ENCODE measurements at places on chromosomes 6 and 20. TPM values are rescaled to one million over a fixed set of nuclear protein-coding genes. Genes with fewer than 3 reads are reported as not detected.

- DNase-seq = no peak
These were observed 207.9 kb upstream of the SULF2 start for GRCh38 chr20:47993035-47993755.

- DNase-seq = no peak
These were observed 66.4 kb downstream of the ZNF217 start for GRCh38 chr20:53527196-53527595.

GRCh38 chr6:43383021-43383667 lies 13.7 kb upstream of the ZNF318 start:
- DNase-seq = no peak

- DNase-seq = no peak
These were observed 27.8 kb upstream of the CENPW start for GRCh38 chr6:126312013-126312665.

- DNase-seq = no peak
These were observed 274.1 kb downstream of the TFAP2A start for GRCh38 chr6:10140824-10141223.

DNA sequence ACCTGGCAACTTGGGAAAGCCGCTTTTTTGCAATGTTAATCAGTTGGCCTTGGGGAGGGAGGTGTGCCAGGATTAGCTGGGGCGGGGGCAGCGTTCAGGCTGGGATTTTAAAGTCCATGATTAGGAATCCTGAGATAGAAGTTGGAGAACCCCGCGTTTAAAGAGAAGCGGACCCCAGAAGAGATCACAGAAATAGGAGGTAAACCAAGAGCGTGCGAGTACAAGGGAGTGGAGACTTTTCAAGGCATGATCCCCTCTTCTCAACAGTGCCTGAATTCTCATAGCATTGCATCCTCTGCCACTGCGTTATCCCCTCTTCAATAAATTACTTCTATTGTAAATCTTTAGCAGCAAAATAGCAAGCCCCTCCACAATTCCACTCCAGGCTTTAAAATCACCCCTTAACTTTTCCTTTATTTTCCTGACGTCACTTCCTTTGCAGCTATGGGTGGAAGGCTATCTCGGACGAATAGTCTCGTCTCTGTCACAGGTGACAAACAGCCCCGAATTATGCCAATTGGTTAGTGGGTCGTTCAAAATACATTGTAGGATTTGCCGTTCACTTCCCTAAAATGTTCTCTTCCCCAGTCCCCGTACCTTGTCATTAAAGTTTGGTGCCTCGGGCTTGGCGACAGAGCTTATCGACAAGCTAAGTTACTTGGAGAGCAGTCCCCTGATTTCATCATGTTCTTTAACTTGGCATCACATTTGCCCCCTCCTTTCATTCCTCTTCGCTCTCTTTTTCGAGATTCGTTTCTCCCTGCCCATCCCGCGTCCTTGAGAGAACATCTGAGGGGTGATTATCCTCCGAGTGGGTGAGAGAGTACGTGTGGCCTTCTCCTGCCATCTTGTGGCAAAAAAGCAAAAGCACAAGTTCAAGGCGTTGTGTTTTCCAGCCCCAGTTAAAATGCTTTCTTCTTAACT lies 17.1 kb downstream of the OR2B2 start:
- peak; percentile 91 for DNase-seq

- no peak for DNase-seq
These were observed 3.2 kb downstream of the SLC22A7 start for GRCh38 chr6:43301081-43301870.

GRCh38 chr20:44648068-44648467 lies 3.4 kb downstream of the ADA start:
- DNase-seq = no peak

DNA sequence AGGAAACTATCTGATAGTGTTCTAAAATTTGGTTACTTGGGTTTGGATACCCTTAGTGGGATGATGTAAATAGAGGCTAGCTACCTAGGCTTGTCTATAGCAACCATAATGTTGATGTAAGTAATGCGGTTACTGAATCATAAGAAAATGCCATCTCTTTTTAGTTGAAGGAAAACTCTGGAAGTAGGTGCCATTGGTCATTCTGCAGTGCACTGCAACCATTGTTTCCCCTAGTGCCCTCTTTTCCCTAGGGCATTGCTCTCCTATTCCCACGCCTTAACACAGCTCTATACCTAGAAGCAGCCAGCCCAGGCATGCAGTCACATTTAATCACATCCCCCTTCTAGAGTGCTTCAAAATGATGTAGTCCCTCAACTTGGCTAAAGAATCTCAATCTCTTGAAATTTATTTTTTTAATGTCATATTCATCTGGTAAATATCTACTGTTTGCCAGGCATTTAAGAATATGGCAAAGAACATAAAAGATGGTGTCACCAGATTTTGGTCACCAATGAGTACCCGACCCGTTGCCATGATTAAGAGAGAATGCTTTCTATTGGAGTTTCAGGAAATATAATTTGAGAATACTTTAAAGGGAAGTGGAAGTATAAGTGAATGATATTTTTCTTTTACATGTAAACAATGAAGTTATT lies 10.4 kb downstream of the LOC128125822 start:
- no peak for DNase-seq

- no peak for DNase-seq
These were observed 24.2 kb downstream of the NEDD9 start for GRCh38 chr6:11208267-11208666.

GRCh38 chr6:113873043-113873667 lies 16.0 kb downstream of the MARCKS start:
- peak; percentile 23 for DNase-seq

- DNase-seq = no peak
These were observed 106.6 kb downstream of the ADGRG6 start for GRCh38 chr6:142408409-142408808.

- DNase-seq = no peak
These were observed 979.7 kb downstream of the TBC1D32 start for GRCh38 chr6:120354452-120355098.

DNA sequence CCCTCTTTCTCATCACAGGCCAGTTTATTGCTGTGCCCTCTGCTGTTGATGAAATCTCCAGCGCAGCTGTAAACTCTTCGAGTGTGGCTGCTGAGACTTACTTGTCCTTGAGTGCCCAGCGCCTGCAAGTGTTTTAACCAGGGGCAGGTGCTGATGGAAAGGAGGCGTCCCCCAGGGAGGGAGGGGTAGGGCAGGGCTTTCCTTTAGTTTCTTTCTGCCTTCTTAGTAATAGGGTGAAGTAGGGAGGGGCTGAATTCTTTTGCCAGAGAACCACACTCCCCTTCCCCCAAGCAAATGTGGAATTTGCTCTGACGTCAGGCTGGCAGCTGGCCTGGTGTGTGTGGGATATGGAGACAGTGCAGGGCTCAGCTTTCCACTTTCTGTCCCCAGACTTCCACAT lies 61.2 kb downstream of the IGF2R start:
- DNase-seq = no peak

DNA sequence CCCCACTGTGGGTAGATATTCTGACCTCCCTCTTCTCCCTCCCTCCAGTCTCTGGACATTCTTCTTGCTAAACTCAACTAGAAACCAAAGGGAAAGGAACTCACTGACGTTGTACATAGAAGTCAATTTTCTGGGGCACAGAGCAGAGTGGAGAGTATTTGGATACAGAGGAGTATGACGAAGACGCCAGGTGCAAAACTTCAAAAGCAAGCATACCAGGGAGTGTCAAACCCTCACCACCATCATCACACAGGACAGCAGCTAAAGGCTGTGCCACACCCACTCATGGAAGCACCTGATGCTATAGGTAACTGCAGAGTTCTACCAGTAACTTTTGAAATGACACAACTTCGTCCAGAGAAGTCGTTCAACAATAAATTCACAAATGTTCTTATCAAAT lies 64.8 kb downstream of the FYN start:
- DNase-seq = no peak

DNA sequence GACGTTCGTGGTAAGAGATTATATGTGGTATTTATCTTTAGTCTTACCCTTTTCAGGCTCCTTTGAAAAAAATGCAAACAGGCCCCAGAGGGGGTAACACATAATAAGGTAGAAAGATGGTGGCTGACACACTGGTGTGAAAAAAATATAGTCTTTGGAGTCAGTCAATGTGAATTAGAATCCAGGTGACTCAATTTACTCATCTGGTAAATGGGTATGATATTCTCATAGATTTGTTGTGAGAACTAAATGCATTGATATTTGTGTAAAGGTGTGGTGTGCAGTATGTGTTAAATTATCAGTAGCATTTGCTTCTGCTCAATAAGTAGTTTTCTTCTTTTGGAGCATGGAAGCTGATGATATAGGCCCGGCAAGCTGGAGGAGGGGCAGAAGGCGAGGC lies 25.7 kb downstream of the CD83 start:
- no peak for DNase-seq

DNA sequence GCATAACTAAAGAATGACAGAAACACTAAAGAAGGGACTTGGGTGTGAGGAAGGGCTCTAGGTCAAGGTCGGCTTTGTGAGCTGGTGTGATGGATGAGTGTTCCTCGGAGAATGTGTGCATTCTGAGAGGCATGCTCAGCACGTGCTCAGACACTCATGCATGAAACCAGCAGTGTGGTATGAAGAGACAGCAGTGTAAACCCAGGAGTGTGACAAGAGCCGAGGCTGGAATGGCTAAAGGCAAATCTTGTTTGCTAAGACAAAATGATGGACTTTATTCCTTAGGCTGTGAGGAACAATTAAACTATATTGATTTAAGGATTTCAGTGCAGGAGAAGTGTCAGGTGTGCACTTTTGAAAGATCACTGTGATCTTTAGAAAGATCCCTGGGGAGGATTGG lies 107.4 kb upstream of the MAP7 start:
- DNase-seq = no peak

GRCh38 chr6:150322466-150322871 lies 46.3 kb upstream of the IYD start:
- no peak for DNase-seq

DNA sequence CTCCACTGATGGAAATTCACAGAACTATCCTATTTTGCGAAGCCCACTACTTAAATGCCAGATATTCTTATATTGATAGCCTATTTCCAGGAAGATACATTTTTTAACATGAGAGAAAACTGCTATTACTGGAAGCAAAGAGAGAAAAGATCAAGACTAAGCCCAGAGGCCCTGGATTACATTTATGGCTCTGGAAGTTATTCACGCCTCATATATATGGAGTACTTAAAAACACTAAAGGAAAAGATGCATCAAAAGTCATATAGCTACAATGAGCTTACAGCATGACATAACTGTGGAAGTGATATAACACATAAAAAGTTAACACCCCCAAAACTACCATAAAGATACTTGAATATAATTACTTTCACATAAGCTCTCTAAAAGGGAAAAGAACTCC lies 19.8 kb downstream of the ATG5 start:
- DNase-seq = no peak

GRCh38 chr6:37630281-37630799 lies 67.3 kb downstream of the MDGA1 start:
- DNase-seq = no peak

- no peak for DNase-seq
These were observed 597.0 kb downstream of the HTR1B start for GRCh38 chr6:76866091-76866915.

DNA sequence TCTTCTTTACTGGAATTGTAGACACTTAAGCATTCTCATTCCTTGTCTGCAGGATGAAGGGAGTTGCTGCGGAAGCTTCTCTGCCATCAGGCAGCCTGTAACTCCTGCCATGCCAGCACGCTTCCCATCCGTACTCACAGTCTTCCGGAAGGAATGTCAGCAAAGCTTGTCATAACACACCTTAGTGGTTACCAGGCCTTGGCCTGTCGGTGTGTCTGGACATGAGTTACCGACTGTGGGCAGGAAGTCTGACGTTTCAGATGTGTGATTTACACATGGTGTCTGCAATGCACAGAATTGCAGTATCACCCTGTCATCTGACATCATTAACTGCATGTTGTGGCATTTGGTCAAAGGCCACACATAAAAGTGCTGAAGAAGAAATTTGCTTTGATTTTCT lies 102.2 kb downstream of the SLC24A3 start:
- DNase-seq = peak; percentile 5

GRCh38 chr20:38126932-38127621 lies 38.0 kb downstream of the TGM2 start:
- no peak for DNase-seq

CST5 gene
- total RNA-seq = not detected

NOX3 gene
- not detected for total RNA-seq

TTI1 gene
- 18.9 TPM for total RNA-seq

TRIM15 gene
- total RNA-seq = not detected

LTV1 gene
- 21.7 TPM for total RNA-seq

ANGPT4 gene
- total RNA-seq = not detected

MPC1 gene
- total RNA-seq = 31.1 TPM

ECHDC1 gene
- 18.7 TPM for total RNA-seq

ZNF311 gene
- total RNA-seq = 0.28 TPM

SLPI gene
- not detected for total RNA-seq

CDSN gene
- not detected for total RNA-seq

Measured in natural killer cell (primary cell).